ENCODE measurements at places on chromosomes 2 and 18.

GRCh38 chr2:227485429-227485828 is 13.5 kb downstream of the AGFG1 start:
- DNase-seq = no peak

DNA sequence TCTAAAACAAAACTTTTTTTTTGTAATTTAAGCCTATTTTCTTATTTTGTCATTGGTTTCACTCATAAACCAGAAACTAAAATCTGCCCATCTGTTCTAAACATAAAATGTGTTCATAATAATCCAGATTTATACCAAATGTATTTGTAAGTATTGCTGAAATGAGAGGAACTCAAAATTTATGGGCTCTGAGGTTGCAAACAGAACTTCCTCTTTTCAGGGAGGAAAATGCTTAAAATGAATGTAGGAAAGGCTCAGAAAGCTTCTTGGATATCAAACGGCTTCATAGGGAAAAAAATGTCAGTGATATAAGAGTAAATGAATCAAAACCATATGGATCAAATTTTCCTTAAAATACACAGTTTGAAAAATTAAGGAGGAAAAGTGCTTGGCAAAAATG is 83.9 kb downstream of the PAX3 start:
- no peak for DNase-seq

DNA sequence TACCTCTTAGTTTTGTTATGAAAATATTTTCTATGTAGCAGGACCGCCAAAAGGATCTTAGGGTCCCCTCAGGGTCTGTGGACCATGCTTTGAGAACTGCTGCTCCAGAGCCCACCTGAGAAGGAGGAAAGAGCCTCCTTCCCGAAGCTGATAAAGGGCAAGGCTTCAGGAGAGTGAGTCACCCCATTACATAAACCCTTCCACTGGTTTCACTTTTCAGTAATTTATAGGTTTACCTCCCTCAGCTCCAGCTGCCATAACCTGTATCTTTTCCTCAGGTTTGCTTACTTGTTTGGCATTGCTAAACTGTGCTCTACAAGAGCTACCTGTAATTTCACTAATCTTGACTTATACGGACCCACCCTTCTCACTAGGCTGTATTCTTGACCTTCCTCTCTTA is 6.6 kb downstream of the TTLL4 start:
- no peak for DNase-seq

GRCh38 chr2:23209059-23209458 is 175.9 kb upstream of the KLHL29 start:
- no peak for DNase-seq

- DNase-seq = no peak
These were observed 183.2 kb downstream of the KCNS3 start for GRCh38 chr2:18061717-18062116.

GRCh38 chr18:31451625-31452024 is 4.1 kb downstream of the DSG3 start:
- DNase-seq = no peak

DNA sequence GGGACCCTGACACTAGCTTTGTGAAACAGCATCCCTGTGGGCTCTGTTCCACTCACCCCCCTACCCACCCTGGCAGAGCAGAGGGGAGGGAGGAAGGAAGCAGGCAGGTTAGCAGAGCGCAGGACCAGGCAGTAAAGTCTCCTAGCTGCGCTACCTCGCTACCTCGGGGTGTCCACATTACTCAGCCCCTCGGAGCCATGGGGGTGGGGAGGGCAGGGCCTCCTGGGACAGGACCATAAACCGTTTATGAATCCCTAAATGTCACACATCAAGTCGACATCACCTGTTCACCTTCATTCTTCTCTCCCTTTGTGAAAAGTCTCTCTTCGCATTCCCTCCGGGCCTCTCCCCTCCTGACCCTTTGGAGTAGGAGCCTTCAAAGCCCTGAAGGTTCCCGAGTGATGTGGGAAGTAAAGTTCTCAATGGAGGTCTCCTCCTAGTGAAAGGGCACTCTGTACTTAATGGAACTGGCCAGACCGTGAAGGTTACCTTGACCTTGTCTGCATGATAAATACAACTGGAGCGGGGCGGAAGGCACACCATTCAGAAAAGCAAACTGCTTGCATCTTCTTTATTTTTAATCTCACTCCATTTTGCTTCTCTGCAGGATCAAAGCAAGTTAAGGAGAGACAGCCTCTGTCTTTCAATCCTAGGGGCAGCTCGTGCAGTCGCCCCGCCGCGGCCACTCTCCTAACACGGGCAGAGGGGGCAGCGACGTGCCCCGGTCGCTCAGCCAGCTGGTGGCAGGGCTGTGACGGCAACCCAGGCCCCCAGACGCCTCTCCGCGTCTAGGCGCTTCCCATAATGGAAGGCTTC is 23.7 kb upstream of the SMAD7 start:
- no peak for DNase-seq

- DNase-seq = no peak
These were observed 176.1 kb upstream of the DLGAP1 start for GRCh38 chr18:4631239-4631638.

- no peak for DNase-seq
These were observed 144.2 kb upstream of the LRRTM4 start for GRCh38 chr2:77666251-77666980.

DNA sequence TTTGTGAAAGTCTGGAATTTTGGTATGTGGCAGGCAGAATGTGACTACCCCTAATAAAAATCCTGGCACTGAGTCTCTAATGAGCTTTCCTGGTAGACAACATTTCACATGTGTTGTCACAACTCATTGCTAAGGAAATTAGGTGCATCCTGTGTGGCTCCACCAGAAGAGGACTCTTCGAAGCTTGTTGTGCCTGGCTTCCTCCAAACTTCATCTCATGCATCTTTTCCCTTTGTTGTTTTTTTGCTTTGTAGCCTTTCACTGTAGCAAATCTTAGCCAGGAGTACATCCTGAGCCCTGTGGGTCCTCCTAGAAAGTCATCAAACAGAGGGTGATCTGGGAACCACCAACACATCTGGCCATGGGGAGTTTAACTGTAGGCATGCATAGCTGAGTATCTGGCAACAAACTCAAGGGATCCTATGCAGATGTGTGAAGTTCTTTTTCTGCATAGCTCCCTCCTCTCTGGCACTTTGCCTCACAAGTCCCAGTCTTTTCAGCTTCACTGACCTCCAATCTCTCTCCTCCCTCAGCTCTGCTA is 42.1 kb upstream of the SERTAD2 start:
- DNase-seq = no peak

- no peak for DNase-seq
These were observed 1682.3 kb upstream of the PIK3C3 start for GRCh38 chr18:40272630-40273231.

GRCh38 chr2:223582001-223582400 is 20.2 kb downstream of the SCG2 start:
- DNase-seq = no peak

- no peak for DNase-seq
These were observed 32.5 kb downstream of the HS6ST1 start for GRCh38 chr2:128286011-128286721.

DNA sequence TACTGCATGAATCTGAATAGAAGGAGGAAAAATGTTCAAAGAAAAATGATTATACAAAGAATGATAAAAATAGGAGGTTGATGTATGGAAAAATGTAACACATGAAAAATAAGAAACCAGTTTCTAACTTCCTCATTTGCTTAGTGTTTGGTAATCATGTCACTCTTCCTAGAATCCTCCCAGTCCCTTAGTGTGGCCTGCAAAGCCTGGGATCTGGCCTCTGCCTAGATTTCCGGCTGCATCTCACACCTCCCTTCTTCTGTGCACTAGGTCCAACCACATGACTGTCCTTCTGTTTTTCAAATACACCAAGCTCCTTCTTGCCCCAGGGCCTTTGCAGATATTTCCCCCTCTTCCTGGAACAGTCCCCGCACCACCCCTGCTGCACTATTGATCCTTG is 76.8 kb upstream of the RBMS1 start:
- no peak for DNase-seq

DNA sequence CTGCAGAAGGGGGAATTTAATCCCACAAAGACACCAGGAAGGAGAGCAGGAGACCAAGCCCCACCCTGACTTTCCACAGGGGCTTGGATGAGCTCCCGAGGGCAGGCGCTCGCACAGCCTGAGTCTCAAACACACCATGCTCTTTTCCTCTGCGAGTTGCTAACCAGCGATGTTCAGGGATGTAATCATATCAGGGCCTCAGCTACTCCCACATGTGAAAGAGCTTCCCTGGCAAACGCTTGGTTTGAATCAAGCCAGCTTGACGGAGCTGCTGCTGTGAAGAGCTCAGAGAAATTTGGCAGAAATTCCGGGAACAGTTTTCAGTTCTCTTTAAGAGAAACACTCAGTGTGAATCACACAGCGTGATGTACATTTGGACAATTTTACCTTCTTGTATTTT is 385.8 kb downstream of the GALR1 start:
- DNase-seq = no peak
